Stimulated activated CD8-positive, alpha-beta memory T cell treated with anti-CD3 and anti-CD28 coated beads, Interleukin-12 subunit alpha, Interleukin-12 subunit beta, amount 100 ng/mL, for 1 hour (primary cell): ENCODE measurements at places on chromosomes 7 and 10.

GRCh38 chr7:147240468-147240867 is 1123.9 kb downstream of the CNTNAP2 start:
- DNase-seq: no peak

GRCh38 chr7:103116991-103117390 is 31.9 kb downstream of the NAPEPLD start:
- DNase-seq: no peak

GRCh38 chr7:520503-521161 is 986 bp upstream of the PDGFA start:
- no peak for DNase-seq

GRCh38 chr10:129683519-129683918 is 216.5 kb downstream of the MGMT start:
- DNase-seq: no peak

DNA sequence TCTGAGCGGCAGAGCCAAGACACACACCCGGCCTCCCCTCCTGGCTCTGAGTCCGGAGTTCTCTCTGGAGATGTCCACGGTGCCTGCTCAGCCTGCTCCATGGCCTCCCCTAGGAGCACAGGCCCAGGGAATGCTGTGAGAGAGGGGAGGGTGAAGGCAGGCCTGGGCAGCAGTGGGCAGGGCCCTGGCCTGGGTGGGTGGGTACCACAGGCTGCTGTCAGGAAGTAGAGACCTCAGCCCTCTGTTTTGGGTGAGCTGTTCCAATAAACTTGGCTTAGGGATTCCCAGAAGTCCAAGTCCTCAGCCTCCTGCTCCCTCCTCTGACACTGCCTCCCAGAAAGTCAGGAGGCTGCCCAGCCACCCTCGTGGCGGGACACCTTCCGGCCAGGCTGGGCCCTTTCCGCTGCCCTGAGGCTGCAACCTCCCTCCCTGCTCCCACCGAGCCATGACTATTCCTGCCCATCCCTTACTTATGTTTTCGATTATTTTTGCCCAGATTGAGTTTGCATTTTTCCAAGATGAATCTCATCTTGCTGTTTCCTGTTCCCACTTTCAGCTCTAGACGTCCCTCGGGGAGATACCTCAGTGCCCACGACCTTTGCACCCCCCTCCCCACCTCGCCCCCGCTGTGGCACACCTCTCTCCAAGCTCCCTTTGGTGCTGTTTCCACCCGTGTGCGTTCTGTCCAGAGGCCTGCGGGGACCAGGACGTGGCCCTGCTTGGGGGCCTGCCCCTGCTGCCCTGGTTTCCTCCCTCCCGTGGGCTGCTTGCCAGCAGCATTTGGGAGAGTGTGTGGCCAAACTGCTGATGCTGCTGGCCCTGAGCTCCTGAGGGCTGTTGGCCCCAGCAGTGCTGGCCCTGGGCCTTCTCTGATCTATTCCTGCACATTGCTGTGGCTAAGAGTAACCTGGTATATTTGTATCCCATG is 5.8 kb upstream of the POLM start:
- no peak for DNase-seq

- no peak for DNase-seq
These were observed 183.4 kb downstream of the PRKG1 start for GRCh38 chr10:51257511-51258248.

DNA sequence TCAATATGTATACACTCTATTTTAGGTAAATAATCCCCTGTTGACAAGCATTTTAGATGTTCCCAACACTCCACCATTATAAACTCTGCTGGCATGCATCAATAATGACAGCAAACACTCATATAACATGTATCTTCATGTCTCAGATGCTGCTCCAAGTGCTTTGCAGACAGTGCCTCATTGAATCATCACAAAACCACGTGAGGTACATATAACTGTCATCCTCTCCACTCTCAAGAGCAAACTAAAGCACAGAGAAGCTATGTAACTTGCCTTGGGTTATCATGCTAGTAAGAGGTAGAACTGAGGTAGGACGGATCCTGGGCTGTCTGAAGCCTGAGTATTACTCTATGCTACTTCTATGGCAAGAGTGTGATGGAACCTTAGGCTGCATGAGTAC is 72.5 kb upstream of the GSDME start:
- no peak for DNase-seq

DNA sequence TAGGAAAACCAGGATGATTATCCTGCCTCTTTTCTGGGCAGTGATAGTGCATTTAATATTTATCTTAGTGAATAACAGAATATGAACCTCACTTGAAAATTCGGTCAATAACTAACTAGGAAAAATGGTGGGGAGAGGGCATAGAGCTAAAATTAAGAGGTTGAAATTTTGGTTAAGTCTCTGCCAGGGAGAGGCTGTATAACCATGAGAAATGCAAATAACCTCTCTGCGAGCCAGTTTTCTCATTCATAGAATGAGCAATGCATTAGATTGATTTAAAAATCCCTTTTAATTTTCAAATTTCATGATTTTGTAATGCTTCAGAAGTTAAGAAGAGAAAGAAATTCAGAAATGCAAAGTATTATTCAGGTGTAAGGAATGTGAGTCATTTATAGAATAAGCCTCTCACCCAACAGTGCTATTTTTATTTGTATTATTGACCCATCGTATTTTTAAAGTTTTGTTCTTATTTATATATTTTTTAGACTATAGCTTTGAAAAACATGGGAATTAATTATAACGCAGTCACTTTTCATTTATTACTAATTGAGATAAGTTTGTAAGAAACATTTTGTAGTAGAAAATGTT is 104.7 kb downstream of the PHF14 start:
- no peak for DNase-seq

- DNase-seq: no peak
These were observed 99.2 kb upstream of the MALRD1 start for GRCh38 chr10:18949391-18949790.

- DNase-seq: no peak
These were observed 9.5 kb upstream of the TSGA13 start for GRCh38 chr7:130695840-130696239.

DNA sequence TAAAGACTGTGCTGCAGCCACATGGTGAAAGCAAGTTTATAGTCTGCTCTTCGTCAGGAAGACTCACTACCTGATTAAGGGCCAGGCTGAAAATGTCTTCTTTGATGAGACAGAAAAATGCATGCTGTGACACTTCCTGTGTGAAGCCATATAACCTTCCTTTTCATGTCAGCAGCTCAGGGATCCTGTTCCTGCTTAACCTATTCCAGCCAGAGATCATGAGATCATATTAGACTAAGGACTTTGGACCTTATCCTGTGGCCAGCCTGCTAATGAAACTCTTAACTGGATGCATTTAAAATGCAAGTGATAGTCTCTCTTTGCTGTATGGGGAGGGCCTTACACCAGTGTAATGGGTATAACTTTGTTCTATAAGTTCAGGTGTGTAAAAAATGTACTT is 165.2 kb downstream of the PTEN start:
- no peak for DNase-seq

DNA sequence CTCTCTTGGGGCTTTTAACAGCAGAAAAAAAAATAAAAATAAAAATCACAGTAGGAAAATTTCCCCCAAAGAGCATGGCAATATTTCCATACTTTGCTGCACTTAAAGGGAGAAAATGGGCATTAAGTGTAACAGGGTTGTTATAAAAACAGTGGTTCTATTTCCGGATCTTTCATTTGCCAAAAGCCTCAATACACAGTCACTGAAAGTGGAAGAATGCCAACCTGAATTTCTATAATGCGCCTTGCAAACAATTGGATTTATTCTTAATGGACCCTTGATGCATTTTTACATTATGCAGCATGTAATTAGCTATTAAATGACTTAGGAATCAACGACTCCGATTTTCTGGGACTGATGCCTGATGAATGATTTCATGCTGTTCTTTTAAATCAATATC is 127.6 kb upstream of the NANOS1 start:
- no peak for DNase-seq

DNA sequence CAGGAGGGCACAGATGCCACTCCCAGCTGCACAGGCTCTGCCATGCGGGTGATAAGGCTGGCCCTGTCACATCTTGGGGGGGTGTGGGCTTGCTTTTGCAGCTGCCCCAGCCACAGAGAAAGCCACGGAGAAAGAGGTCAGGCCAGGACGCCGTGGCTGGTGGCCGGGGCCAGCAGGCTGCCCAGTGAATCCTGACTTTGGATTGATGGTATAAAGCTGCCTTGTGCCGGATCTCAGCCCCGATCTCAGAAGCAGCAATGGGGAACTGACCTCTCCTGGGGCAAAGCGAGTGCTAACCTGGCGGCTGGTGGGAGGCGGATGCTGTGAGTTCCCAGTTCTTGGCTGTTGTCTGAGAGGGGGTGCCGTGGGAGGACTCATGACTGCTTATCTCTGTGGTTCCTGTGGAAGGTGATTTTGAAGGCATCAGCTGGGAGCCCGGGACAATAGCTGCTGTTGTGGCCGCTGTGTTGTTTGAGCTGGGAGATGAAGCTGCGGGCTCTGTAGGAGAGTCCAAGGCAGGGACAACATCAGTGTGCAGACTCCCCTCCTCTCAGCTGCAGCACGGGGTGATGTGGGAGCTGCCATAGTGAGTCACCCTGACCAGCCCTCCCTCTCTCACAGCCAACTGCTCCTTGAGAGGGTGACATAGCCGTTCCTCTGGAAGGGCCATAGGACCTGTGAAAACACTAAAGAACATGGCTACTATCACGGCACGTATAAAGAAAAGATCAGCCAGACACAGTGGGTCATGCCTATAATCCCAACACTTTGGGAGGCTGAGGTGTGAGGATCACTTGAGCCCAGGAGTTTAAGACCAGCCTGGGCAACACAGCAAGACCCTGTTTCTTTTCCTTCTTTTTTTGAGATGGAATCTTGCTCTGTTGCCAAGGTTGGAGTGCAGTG is 17.0 kb downstream of the IL15RA start:
- DNase-seq: no peak

DNA sequence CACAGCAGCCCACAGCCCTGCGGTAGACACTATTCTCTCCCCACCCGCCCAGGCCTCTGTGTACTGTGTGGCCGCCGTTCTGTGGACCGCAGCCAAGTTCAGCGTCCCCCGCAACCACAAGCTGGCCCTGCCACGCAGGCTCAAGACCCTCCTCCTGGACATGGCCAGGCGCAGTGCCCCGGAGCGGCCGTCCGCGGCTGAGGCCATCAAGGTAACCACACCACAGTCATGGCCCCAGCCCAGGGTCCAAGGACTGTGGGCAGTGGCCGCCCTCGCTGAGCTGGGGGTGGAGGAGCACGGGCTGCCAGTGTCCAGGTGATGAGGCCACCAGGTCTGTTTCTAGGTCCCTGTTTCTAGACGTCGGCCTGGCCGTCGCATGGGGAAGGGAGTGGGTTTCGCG is 34.4 kb upstream of the UTF1 start:
- no peak for DNase-seq

DNA sequence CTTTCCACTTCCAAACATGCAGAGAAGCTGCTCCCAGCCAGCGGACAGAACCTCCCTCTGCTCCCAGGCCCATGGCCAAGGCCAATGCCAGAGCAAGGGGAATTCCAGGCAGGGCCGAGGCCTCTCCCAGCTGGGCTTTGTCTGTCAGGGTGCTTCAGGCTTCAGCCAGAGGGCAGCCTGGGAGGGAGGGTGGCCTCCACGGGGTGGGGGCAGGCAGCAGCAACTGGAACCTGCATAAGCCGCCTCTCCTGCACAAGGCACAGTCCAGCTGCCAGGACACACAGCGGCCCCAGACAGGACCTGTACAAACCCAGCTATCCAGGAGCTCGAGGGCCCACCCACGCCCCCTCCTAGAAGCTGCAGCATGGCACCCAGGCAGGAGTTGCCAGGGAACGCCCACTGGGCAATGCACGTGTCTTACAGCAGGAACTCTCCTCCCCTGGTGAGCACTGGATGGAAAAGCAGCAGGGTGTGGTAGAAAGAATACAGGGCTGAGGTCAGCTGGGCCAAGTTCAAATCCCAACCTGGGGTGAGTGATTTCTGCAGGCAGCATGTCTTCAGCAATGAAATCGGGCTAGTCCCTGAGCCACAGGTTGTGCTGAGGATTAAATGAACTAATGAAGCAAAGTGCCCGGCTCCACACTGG is 7.6 kb downstream of the FAM53B start:
- DNase-seq: no peak

DNA sequence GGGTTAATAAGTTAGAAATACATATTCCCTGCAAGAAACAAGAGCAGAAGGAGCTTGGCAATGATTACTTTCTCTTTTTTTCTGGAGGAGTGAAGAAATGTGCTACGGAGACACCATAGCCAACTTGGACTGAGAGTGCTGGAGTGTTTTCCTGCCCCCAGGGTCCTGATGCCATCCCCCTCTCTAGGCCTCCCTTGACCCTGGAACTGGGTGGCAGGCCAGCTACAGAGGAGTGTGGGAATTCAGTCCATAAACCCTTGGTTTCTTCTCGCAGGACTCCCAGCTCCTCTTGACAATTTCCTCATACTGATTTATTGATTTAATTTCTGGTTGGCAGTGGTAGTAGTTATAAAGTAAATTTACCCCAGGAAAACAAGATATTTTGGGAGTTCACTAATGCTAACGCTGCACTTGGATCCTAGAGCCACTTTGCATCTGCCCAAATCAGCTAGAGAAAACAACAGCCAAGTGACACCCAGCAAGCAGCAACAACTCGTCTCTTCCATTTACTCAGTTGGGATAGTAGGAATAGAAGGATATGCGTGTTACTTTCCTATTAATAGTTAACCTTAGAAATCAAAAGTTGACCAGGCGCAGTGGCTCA is 76.4 kb upstream of the CELF2 start:
- DNase-seq: no peak

- DNase-seq: no peak
These were observed 3.7 kb downstream of the SAMD8 start for GRCh38 chr10:75115137-75115536.

GRCh38 chr10:68516766-68517165 is 10.6 kb downstream of the SLC25A16 start:
- DNase-seq: no peak

GRCh38 chr7:111508387-111508786 is 53.9 kb downstream of the IMMP2L start:
- DNase-seq: no peak

DNA sequence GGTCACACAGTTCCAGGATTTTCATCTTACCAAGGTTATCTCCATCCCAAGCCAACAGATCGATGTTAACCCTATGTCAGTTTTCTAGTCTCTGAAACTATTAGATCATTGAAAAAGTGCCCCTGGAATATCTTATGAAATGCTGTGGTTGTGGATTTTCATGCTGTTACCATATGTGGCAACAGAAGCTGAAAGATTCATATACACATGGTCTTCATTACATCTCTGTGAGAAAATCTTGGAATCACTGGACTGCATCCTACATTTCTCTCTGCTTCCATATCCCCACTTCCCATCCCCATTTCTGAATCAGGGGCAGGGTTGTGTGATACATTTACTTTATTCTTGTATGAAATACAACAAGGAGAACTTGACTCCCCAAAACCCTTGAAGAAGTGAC is 146.1 kb downstream of the SLC16A9 start:
- no peak for DNase-seq

DNA sequence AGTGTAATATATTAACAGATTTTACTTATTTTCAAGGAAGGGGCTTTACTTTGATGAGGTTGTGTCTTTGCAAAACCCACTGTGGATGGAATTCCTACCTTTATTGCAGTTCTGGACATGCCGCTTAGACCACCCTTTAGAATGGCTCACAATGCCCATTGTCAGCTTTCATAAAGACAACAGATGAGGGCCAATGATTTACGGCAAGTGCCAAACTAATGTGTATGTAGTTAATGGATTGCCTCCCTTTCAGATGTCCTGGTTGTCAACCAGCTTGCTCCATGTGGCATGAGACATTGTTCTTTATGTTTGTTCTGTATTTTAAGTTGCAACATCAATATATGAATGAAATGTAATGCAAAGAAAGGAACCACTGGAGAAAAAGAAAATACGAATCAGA is 35.0 kb upstream of the ELMO1 start:
- no peak for DNase-seq

- no peak for DNase-seq
These were observed 98.7 kb downstream of the SVOPL start for GRCh38 chr7:138602451-138602850.
